A549 treated with CpdA at 1 μM for 4 hours (cell line): ENCODE measurements at places on chromosomes 12 and 14. TPM values are rescaled to one million over a fixed set of nuclear protein-coding genes. Genes with fewer than 3 reads are reported as not detected.

TMEM132D gene
- total RNA-seq, result not detected in 5 replicates

SOAT2 gene
- 0.17 to 0.24 TPM (median 0.21 TPM) in 4 of 5 replicates, not detected in the other for total RNA-seq

PAX9 gene
- total RNA-seq, result 1.8 to 2.7 TPM (median 2.3 TPM) in 5 replicates

PRH2 gene
- total RNA-seq, result 0.24 to 0.34 TPM (median 0.31 TPM) in 3 of 5 replicates, not detected in the others

RFX4 gene
- not detected in 5 replicates for total RNA-seq

PSME2 gene
- total RNA-seq, result 175 to 204 TPM (median 181 TPM) in 5 replicates

STAC3 gene
- 0.20 to 0.64 TPM (median 0.53 TPM) in 5 replicates for total RNA-seq

GLS2 gene
- 0.12 to 0.25 TPM (median 0.17 TPM) in 5 replicates for total RNA-seq

CD163 gene
- total RNA-seq, result not detected in 5 replicates

ESRRB gene
- 0.12 to 0.26 TPM (median 0.18 TPM) in 5 replicates for total RNA-seq

RAD51AP1 gene
- 16.5 to 25.1 TPM (median 18.3 TPM) in 5 replicates for total RNA-seq

TPPP2 gene
- total RNA-seq, result not detected in 5 replicates

SCFD1 gene
- total RNA-seq, result 36.5 to 47.8 TPM (median 36.9 TPM) in 5 replicates

ZDHHC22 gene
- 0.20 to 0.37 TPM (median 0.31 TPM) in 5 replicates for total RNA-seq

CMA1 gene
- not detected in 5 replicates for total RNA-seq

ARHGEF40 gene
- total RNA-seq, result 9.2 to 13.5 TPM (median 12.9 TPM) in 5 replicates

RIMBP2 gene
- 0.01 TPM in 1 of 5 replicates, not detected in the others for total RNA-seq

ZFHX2 gene
- total RNA-seq, result 0.77 to 2.4 TPM (median 1.7 TPM) in 5 replicates

KRT82 gene
- not detected in 5 replicates for total RNA-seq

LAG3 gene
- 0.87 to 2.2 TPM (median 1.6 TPM) in 5 replicates for total RNA-seq

DPY19L2 gene
- total RNA-seq, result 1.7 to 2.6 TPM (median 2.1 TPM) in 5 replicates

SLC8A3 gene
- total RNA-seq, result not detected in 5 replicates

HOXC11 gene
- 0.38 to 0.57 TPM (median 0.44 TPM) in 5 replicates for total RNA-seq

AMN1 gene
- total RNA-seq, result 11.3 to 13.0 TPM (median 12.2 TPM) in 5 replicates

NTS gene
- 61.9 to 82.2 TPM (median 75.1 TPM) in 5 replicates for total RNA-seq

RIC8B gene
- total RNA-seq, result 9.4 to 12.9 TPM (median 9.8 TPM) in 5 replicates
